ENCODE measurements at places on chromosomes 3 and 15. TPM values are rescaled to one million over a fixed set of nuclear protein-coding genes. Genes with fewer than 3 reads are reported as not detected.

- no peak for DNase-seq
Observed at GRCh38 chr3:77707281-77707680, 667.4 kb downstream of the ROBO2 start.

The CPA3 gene
- total RNA-seq: 8.1 TPM

DNA sequence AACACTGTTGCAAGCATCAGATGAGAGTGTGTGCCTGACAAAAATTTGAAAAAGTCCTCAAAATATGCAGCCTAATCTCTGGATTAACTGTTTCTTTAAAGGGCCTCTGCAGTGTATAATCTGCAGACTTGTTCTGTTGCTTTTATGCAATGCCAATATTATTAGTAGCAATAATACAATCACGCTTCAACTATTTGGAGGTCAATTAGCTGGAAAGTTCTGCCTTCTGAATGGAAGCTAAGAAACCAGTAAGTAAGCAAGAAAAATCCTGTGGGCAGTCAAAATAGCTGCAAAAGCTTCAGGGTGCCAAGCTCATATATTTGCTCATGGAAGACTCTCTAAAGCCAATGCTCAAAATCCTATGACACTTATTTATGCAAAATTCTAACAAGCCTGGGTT lies 153.2 kb upstream of the NR2F2 start:
- no peak for DNase-seq

DNA sequence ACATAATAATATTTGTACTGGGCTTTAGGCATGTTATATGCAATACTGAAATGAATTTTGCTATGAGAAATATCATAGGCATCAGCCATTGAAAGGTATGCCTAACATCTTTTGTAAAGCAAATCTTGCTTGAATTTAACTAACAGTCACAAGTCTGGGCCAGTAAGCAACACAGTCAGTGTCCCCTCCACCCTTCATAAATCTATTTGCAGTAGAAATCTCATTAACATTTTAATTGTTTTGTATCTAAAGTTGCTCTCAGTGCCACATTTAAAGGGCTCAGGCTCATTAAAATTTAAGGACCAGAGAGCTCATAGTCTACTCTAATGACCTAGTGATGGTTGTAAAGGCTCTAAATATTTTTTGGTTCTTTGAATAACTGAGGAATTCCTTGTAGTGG lies 167.2 kb upstream of the GOLIM4 start:
- DNase-seq: no peak

The ATOSA gene
- total RNA-seq: 81.6 TPM

- no peak for DNase-seq
Observed at GRCh38 chr3:46624975-46625490, 12.7 kb downstream of the FAM240A start.

DNA sequence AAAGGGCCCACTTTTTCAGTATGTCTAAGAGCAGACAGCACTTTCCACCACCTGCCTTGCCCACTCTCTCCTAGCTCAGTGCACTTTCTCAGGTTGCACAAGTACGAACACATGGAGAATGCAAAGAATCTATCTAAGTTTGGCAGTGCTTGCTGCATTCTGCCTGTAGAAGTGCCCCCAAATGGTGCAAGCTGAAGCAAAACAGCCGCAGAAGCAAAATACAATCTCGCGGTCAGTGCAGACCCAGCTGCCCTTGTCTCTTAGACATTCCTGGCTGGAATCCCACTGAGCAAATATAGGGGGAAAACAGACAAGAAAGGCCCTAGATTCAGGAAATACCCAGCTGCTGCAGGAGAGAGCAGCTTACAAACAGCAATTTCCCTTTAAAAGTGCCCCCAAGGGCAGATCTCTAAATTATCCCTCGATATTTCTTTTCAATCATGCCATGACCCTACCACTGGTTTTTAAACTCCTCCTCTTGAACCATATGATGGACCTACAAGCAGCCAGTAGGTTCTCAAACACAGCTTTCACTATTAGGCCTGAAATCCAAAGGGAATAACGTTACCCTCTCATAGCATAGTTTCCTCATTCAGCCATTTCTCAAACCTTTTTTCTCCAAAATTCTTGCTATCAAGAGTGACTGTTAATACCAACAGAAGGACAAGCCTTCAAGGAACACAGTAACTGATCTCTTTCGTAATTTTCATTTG lies 67.0 kb downstream of the TNIK start:
- DNase-seq: no peak

DNA sequence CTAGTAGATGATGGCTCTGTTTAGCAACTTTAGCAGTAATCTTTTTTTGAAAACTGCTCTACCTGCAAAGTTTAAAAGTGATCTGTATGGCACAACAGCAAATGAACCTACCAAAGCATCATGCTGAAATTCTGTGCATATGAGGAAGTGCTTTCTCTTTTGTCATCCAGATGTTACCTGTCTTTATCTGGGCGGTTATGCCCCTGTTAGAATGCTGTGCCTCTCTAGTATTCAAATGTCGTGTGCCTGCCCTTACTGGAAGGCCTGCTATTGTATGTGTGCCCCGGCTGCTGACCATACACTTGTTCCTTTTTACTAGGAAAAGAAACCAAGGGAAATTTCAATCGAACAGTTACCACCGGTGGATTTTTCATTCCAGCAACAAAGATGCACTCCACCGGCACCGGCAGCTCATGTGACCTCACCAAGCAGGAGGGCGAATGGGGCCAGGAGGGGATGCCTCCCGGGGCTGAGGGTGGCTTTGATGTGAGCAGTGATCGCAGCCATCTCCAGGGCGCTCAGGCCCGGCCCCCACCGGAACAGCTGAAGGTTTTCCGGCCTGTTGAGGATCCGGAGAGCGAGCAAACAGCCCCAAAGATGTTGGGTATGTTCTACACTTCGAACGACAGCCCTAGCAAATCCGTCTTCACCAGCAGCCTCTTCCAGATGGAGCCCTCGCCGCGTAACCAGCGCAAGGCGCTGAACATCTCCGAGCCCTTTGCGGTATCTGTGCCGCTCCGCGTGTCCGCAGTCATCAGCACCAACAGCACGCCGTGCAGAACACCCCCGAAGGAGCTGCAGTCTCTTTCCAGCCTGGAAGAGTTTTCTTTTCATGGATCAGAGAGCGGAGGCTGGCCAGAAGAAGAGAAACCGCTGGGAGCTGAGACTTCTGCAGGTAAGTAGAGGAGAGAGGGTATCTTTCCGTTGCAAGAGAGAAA lies 61.6 kb downstream of the TMEM39A start:
- no peak for DNase-seq

DNA sequence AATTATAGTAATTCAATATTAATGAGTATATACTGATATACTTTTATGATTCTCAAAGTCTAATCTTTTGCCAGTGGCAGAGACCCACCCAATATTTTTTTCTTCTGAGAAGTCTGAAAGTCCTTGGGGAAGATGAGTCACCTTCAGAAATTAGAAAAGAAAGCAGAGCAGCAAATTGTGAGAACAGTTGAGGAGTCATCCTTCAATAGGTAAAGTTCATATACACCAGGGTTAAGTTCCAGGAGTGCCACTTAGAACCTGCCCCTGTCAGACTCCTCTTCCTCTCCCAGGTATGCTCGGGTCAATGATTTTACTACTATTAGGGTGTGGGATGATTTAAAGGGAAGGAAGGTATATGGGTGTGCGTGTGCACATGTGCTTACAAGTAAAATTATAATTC lies 7.1 kb downstream of the CLRN1 start:
- DNase-seq: no peak

Data from prostate gland (tissue), 2 donors.